ENCODE measurements at places on chromosomes 4 and X.

DNA sequence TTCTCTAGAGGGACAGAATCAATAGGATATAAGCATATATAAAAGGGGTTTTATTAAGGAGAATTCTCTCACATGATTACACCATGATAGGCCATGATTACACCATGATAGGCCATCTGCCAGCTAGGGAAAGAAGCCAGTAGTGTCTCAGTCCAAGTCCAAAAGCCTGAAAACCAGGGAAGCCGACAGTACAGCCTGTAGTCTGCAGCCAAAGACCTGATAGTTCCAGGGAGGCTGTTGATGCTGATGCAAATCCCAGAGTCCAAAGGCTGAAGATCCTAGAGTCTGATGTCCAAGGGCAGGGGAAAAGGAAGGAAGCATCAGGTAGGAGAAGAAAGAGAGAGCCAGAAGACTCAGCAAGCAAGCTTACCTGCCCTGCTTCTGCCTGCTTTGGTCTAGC lies 411.3 kb upstream of the EMCN start:
- DNase-seq, result no peak

DNA sequence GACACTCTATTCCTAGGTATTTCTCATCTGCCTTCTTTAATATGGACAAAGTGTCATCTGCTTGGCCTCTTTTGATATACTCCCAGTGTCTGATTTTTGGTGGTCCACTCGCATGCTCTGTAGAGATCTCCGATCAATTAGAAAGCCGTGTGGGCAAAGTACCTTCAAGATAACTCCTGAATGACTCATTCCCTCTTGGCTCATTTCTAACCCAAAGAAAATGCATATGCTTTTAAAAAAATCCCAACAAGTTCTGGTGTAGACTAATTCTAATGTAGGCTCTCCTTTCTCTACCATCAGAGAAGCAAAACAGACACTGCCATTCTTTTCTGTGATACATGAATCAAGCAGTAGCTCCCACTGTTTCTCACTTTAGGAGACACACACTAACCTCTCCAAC lies 714.9 kb upstream of the ADGRL3 start:
- DNase-seq, result no peak

GRCh38 chrX:24232796-24233195 lies 81.1 kb downstream of the SUPT20HL2 start:
- DNase-seq, result no peak

DNA sequence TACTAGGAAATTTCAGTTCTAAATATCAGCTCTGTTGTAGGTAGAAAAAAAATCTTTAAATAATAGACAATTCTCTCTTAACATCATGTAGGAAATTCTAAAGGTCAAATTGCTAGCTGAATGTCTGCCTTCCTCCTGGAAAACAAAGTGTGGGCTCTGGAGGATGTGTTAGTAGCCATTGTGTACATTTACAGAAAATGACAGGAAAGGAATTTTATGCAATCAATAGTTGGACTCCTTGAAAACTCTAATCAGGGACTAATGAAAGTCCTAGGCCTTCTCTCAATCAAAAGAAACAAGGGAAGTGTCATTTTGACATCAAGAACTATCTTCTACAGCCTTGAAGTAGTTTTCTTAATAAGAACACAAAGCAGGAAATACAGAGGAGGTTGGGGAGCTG lies 174.6 kb downstream of the ANKRD50 start:
- DNase-seq, result no peak

GRCh38 chr4:57071326-57071725 lies 38.9 kb downstream of the IGFBP7 start:
- DNase-seq, result no peak

GRCh38 chr4:128068918-128069317 lies 7.8 kb downstream of the LARP1B start:
- no peak for DNase-seq

DNA sequence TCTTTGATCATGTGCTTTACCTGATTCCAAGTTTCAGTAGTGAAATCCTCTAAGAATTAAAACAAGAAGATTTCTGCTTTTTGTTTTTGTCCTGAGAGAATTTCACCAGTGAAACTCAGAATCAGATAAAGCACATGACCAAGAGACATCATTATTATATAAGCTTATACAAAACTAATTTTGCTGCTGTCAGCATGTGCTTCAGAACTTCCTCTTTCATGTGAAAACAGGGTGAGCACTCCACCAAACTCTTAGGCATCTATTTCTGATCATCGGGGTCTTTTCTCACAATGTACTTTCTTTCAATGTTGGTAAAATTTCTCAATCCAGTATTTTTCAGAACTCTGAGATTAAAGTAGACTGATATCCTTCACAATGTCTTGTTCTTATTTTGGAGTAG lies 152.1 kb downstream of the SLC39A8 start:
- no peak for DNase-seq
